Nucleus accumbens (tissue), 56 donors: ENCODE measurements at places on chromosomes 16 and 17.

DNA sequence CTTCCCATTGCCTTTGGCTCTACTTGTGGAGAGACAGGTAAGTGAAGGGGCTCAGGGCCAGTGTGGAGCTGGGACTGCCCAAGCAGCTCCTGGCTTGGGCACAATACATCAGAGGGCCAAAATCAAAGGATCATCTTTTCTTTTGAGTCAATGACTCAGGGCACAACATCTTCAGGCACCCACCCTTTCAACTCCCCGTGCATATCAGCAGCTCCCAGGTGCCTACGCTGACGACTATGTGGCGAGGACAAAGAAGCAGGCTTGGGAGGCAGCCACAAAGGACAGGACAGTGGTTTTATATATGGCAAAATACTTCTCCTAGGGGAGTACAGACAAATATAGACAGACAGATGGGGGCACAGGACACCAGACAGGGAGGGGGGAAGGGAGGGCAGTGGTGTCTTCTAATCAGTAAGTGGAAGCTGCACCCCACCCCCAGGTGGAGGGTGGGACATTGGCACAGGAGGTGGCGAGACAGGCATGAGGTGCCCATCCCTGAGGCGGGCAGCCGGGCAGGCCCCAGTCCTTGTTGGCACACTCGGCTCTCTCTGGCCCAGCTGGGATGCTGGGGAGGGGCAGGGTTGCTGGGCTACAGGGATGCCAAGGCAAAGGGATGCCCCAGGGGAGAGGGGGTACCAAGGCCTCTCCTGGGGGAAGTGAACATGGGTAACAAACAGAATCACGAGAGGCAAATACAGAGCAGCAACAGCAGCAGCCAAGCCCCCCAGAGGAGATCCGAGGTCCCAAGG is 7.7 kb upstream of the ARL5C start:
- DNase-seq: no peak

GRCh38 chr17:76278952-76279741 is 14.0 kb downstream of the UBALD2 start:
- DNase-seq: peak; percentile 59

DNA sequence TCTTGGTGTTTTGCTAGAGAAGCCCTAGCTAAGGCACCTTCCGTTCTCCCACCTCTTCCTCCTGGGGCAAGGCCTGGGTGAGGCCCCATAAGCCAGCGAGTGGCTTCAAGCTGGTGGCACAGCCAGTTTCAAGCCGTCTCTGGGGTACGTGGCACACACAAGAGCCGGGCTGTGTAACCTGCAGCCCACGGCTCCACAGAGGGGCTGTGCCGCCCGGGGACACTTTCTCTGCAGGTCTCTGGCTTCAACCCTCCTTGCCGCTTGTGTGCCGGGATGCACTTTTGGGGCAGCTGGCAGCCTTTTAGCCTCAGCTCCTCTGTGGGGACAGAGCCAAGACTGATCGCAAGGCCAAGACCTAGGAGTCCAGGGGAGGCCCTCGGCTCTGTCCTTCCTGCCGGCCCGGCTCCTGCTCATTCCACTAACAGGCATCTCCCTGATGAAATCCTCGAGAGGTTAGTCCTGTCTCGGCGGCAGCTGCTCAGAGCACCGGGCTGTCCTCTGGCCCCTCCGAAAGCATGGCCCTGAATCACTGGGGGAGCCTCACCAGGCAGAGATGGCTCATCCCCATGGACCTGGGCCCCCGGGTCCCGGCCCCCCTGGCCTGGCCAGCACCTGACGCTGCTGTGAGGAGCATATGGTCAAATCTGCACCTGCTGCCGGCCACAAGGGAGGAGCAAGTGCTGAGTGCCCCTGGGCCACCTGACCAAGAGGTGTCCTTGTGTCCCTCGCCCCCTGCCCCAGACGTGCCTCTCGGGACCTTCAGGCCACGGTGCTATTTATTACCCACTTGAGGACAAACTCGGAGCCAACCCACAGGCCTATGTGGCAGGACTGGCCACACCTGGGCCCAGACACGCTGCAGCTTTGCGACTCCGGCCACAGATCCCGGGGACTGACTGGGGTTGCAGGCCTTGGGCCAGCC is 98.5 kb downstream of the METRNL start:
- no peak for DNase-seq

GRCh38 chr17:13160790-13161189 is 143.0 kb upstream of the ELAC2 start:
- DNase-seq: no peak

DNA sequence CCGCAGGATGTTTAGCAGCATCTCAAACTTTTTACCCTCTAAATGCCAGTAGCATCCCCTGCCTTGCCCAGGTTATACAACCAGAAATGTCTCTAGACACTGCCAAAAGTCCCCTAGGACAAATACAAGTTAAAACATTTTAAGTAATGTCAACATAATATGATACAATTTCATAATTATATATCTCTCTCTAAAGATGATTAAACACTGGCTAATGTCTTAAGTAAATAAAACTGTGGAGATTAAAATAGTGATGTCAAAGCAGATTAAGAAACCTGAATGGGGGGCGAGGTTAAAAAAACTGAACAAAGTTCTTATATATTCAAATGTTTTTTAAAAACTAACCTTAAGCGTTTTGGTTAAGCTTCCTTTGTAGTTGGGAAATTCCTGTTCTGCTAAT is 62.1 kb downstream of the CFDP1 start:
- DNase-seq: no peak

- no peak for DNase-seq
Measured at GRCh38 chr17:75983501-75984181, 4.6 kb downstream of the TEN1 start.

DNA sequence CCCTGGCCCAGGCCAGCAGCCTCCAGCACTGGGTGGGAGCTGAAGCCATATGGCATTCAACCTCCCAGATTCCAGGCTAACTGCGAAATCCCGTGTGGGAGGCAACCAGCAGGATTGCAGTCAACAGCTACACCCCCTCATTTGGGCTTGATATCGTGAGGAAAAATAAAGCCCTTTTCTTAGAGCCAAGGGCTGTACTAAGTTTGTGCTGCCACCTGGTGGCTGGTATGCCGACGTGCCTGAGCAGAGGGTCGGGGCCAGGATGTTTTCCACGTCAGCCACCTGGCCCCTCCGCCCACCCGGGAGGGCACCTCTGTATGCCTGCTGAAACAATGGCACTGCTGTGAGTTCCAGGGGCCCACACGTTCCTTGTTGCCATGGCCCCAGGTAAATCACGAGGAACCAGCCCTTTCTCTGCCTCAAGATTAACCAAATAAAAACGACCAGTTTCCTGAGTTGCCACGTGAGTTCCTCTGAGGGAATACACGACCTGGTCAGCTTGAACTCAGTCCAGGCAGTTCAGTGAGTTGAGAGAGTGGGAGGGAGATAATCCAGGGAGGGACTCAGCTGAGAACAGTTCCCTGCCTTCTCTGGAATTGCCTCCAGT is 9.0 kb downstream of the TMEM98 start:
- no peak for DNase-seq

- no peak for DNase-seq
Measured at GRCh38 chr17:21677911-21678310, 14.4 kb upstream of the KCNJ18 start.

GRCh38 chr17:48297825-48298224 is 132.2 kb downstream of the SKAP1 start:
- no peak for DNase-seq

GRCh38 chr17:49980703-49981197 is 11.8 kb downstream of the DLX4 start:
- DNase-seq: no peak

- no peak for DNase-seq
Measured at GRCh38 chr17:30112794-30113193, 3.8 kb upstream of the NSRP1 start.

GRCh38 chr17:29165800-29166506 is 14.2 kb downstream of the MYO18A start:
- no peak for DNase-seq

DNA sequence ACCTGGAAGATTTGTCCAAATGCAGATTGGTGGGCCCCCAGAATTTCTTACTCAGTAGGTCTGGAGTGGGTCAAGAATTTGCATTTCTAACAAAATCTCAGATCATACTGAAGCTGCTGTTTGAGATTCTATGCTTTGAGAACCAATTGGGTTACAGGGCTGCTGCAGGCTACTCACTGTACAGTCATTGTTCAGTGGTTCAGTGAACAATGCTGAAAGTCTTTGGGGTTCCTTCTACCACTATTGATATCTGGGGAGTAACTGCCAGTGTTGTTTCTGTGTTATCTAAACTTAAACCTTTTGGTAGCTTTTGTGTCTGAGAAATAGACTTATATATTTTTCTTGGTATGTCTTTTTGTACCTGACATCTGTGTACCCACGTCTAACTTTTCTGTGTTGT is 187.5 kb downstream of the TANC2 start:
- no peak for DNase-seq

- no peak for DNase-seq
Measured at GRCh38 chr16:47734987-47735594, 274.0 kb downstream of the PHKB start.

DNA sequence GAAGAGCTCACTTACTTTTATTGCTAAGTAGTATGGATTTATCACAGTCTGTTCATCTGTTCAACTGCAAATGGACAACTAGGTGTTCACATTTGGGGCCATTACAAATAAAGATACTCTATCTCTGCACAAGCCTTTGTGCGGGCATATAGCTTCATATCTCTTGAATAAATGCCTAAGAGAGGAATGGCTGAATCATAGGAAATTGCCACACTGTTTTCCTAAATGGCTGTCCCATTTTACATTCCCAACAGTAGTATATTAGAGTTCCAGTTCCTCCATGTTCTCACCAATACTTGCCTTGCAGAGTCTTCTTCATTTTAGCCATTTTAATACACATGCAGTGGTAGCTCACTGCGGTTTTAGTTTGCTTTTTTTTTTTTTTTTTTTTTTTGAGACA is 20.5 kb downstream of the NSMCE1 start:
- DNase-seq: no peak

- DNase-seq: no peak
Measured at GRCh38 chr17:1755827-1756262, 6.0 kb upstream of the SERPINF1 start.

GRCh38 chr17:64032081-64032480 is 11.6 kb upstream of the ICAM2 start:
- DNase-seq: no peak

DNA sequence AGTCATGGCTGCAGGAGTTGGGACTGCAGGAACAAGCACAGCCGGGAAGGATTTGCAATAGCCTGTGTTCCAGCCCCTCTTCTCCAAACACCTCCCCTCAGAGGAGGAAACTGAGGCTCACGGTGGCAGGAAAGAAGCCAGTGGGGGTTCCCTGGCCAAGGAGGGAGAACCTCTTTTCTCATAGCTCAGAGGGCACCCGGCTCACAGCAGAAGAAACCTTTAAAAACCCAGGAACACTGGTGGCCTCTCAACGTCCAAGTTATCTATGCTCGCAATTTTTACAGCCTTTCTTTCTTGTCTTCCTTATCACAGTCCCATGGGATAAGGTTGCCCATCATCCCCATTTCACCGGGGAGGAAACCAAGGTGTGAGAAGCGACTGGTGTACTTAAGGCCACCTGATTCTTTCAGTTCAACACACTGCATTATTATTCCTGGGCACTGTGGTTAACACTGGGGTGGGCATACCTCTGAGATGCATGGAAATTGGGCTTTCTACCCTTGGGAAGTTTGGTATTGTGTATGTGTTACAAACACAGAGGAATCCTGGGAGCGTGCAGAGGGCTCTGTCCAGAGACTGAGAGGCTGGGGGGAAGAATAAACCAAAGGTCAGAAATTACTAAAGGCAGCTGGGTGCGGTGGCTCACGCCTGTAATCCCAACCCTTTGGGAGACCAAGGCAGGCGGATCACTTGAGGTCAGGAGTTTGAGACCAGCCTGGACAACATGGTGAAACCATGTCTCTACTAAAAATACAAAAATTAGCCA is 791 bp upstream of the ZNF629 start:
- no peak for DNase-seq

GRCh38 chr16:70573451-70574121 is 50.0 kb downstream of the SF3B3 start:
- no peak for DNase-seq

GRCh38 chr16:4660454-4661007 is 32.8 kb upstream of the NUDT16L1 start:
- DNase-seq: peak; percentile 81

DNA sequence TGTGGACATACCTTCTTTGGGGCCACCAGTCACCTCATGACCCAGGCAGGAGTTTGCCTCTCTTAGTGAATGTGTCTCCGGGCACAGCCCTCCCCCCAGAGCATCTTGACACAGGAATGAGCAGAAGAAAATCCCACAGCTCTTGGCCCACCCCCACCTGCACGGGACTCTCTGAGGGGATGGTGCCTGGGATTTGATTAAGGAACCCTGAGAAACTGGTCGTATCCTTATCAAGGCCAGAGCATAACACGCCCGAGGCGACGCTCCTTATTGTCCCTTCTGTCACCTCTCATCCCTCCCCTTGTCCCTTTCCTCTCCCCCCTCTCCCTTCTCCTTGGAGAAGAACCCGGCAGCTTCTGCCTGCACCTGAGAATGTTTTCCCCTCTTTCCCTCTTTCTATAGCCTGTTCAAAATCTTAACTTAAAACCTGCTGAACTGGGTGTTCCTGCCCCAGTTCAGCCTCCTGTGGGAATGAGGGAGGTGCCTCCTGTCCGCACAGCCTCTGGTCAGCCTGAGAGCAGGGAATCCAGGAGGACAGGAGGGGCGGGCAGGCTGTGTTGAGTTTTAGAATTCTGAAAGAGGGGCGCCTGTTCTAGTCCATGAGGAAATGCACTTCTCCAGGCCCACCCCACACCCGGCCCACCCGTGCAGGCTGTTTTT is 140.7 kb upstream of the PLCG2 start:
- no peak for DNase-seq

- no peak for DNase-seq
Measured at GRCh38 chr17:4469552-4469951, 29.1 kb upstream of the SPNS2 start.

DNA sequence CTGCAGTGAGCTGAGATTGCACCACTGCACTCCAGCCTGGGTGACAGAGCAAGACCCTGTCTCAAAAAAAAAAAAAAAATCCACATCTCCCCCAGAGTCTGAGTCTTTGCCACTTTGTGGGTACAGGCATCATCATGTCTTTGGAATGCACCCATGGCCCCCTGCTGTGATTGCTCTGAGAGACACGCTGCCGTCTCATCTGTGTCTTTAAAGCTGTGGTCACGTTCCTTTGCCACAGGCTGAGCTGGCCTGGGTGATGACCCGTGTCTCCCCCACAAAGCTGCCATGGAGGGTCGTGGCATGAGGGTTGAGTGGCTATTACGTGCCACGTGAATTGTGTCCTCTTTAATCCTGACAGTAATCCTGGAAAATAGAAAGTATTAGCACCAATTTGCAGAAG is 20.2 kb downstream of the CRISPLD2 start:
- no peak for DNase-seq

GRCh38 chr17:78315355-78316114 is 44.3 kb downstream of the SOCS3 start:
- peak; percentile 34 for DNase-seq

DNA sequence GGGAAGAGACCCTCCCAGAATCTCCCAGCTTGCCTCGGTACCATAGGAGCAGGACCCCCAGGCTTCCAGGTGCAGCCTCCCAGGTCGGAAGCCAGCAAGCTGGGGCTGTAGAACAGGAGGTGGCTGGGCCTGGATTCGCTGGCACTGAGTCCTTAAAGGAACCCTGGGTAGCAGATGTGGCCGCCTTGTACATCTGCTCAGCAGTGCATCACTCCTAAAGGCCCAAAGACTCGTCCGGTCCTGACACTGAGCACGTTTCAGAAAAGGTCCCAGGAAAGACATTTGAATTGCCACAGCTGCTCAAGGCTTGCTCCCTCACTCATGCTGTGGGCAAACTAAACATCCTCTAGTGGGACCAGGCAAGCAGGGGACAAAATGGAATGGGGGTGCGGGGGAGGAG is 172.8 kb downstream of the RAB11FIP4 start:
- no peak for DNase-seq

GRCh38 chr17:17682293-17682736 is 1.1 kb downstream of the RAI1 start:
- no peak for DNase-seq
